ENCODE measurements at places on chromosomes 7 and 10. TPM values are rescaled to one million over a fixed set of nuclear protein-coding genes. Genes with fewer than 3 reads are reported as not detected.

Gene TLL2
- 1.3 TPM for total RNA-seq

Gene ZNF804B
- not detected for total RNA-seq

Gene HMX2
- total RNA-seq: 0.21 TPM

Gene TMEM176B
- 0.54 TPM for total RNA-seq

Gene CCDC7
- total RNA-seq: 4.1 TPM

Gene VGF
- total RNA-seq: 1.6 TPM

Gene LIPJ
- 0.06 TPM for total RNA-seq

Gene UNCX
- not detected for total RNA-seq

Gene PODXL
- total RNA-seq: 38.4 TPM

Gene CPED1
- total RNA-seq: not detected

Gene RSU1
- 9.6 TPM for total RNA-seq

Gene LAMB1
- total RNA-seq: 87.7 TPM

Gene SPDYE2
- not detected for total RNA-seq

- DNase-seq: no peak
These were observed 3.1 kb downstream of the CPED1 start for GRCh38 chr7:120991581-120991980.

GRCh38 chr7:73515178-73515577 is 6.9 kb downstream of the BAZ1B start:
- DNase-seq: no peak

DNA sequence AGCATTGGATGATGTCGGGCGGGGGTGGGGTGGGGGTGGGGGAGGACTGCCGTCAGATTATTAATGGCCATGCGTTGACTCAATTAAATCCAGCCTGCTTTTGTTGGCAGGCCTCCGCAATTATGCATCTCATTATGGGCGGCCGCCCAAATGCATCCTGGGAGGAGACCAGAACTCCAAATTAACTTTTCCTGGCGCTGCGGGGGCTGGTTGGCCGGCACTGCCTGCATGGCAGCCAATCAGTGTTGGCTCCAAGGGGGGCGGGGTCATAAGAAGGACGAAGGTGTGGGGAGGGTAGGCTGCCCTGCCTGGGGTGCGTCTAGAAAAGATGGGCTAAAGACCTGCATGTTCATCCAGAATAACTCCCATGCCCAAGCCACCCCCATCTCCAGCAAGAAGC is 83.9 kb upstream of the PAX2 start:
- DNase-seq: no peak

- no peak for DNase-seq
These were observed 114.5 kb downstream of the HTR7 start for GRCh38 chr10:90743291-90743690.

DNA sequence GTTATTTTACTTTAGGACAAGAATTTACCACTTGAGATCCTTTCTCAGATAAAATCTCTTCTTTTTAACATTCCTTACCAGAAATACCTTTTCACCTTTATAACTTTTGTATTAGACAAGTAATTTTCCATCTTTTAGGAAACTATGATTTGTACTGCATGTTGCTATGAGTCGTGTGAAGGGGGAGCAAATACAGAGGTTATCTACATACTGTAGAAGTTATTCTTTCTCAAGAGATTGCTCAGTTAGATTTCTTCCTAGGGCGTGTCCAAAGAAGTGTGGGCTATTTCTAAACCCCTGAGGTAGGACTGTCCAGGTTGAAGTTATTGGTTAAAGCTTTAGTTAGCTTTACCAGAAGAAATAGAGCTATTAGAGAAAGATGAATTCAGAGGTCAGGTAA is 30.2 kb upstream of the ARHGAP12 start:
- DNase-seq: no peak

DNA sequence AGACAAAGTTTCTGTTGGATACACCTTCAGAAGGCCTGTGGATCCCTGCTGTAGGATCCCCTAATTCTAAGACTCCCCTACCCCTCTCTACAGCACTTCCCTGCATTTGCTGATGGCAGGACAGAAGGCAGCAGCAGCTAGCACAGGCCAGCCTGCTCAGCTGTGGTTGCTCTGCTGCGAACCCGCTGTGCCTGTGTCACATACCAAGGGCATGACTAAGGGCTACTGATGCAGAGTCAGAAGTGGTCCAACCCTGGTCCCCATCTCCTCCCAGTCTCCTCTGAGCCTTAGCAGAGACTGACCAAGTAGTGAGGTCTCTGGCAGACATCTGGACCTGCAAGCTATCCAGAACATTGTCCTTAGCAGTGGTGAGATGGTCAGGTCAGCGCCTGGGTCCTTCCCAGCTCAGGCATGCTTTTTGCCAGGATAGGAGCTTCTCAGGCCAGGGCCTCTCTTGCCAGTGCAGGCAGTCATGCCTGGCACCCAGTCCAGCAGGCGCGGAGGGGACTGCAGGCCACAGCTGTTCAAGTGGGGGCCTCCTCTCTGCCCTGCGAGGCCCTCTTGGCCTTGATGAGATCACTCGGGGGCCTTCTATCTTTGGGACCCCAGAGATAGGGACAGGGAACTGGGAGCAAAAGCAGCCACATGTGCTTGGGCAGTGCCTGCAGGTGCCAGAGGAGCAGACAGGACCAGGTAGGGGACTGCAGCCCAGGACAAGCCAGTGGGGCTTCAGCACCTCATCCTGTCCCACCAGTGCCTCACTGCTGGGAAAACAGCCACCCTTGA is 146.4 kb downstream of the ZNF248 start:
- no peak for DNase-seq

DNA sequence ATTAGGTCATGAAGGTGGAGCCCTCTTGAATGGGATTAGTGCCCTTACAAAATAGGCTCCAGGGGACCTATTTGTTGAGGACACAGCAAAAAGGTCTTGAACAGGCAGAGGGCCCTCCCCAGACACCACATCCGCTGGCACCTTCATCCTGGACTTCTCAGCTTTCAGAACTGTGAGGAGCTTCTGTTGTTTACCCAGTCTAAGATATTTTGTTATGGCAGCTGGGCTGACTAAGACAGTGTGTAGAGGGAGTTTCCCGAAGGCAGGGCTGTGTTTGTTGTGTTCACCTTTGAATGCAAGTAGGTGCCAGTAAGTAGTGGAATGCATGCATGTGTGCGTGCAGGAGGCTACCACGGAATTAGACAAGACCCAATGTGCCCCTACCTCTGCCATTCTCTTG is 106.7 kb downstream of the PTPRE start:
- no peak for DNase-seq

- no peak for DNase-seq
These were observed 2.2 kb downstream of the GIMAP4 start for GRCh38 chr7:150569245-150569955.

- no peak for DNase-seq
These were observed 27.7 kb downstream of the KLRG2 start for GRCh38 chr7:139455789-139456188.

DNA sequence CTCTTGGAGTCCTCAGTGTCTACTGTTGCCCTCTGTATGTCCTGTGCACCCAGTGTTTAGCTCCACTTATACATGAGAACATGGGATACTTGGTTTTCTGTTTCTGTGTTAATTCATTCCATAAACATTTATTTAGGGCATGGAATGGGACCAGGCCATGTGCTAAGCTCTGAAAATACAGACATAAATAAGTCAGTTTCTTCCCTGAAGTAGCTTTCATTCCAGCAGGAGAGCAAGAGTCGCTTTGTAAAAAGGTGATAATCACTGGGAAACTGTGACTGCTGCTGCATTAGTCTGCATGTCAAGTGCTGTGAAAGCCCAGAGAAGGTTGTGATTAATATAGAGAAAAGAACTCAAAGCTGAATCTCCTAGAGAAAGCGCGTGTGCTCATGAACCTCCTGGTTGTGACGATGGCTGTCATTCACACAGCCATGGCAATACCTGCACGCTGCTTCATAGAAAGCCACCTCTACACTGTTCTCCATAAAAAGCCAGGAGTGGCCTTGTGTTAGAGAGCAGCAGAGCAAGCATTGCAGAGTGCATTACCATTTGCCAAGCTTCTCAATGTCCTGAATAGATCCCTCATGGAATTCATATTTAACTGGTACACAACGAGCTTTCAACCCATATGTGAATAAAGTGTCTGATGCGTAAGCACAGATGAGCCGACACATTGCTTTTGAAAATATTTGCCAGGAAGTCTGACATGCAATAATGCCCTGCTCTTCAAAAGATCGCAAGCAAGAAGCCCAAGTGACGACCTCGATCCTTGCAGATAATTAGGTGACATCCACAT is 30.6 kb upstream of the PITRM1 start:
- no peak for DNase-seq

DNA sequence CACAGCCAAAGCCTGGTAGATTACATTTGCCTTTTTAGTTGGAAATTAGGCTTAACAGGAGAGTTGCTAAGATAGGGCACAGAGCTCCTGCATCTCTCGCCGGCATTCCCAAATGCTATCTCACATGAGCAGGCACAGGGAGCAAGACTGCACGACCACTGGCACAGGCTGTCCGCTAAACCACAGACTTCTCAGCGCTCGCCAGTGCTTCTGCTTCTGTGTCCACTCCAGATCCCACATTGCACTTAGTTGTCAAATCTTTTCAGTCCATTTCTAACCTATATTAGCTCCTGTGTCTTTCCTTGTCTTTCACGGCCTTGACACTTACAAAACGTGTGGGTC is 138.9 kb downstream of the EGFR start:
- no peak for DNase-seq

DNA sequence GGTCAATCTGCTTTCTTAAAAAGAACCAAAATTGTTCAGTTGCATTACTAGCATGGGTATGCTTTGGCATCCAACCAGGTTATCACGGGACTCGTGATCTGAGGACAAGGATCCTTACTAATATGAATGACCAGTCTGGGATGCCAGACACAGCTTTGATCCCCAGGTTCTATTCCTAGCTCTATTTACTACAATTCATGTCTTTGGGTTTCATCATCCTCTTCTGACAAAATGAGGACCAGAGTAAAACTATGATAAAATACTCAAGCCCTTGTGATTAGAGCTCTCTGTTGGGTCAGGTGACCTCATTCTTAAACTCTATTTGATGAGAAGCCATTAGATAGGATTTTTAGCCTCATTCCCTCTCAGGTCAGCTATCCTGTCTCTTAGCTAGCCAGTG is 119.8 kb downstream of the SLC25A13 start:
- no peak for DNase-seq

DNA sequence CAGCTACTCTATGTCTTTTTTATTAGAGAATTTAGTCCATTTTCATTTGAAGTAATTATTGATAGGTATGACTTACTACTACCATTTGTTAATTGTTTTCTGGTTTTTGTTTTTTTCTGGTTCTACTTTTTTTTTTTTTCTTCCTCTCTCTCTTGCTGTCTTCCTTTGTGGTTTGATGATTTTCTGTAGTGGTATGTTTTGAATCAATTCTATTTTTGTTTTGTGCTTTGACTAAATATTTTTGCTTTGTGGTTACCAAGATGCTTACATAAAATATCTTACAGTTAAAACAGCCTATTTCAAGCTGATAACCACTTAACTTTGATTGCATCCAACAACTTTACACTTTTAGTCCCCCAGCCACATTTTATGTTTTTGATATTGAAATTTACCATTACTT is 3.3 kb upstream of the OR2F2 start:
- DNase-seq: no peak

DNA sequence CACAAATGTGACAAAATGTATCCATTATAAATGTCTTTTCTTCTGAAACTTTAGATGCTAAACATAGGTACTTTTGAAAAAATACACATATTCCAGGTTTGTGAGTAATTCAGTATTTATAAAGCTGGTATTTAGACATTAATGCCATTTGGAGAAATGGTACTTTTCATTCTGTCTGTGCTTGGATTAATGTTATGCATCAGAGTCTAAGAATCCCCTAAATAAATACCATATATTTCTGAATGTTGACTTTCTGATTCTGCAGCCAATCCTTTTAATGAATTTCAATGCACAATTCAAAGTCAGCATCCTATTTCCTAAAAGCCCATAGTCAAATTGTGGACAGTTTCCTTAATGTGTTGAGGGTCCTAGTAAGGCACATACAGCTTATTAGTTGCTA is 145.0 kb downstream of the DKK1 start:
- no peak for DNase-seq

DNA sequence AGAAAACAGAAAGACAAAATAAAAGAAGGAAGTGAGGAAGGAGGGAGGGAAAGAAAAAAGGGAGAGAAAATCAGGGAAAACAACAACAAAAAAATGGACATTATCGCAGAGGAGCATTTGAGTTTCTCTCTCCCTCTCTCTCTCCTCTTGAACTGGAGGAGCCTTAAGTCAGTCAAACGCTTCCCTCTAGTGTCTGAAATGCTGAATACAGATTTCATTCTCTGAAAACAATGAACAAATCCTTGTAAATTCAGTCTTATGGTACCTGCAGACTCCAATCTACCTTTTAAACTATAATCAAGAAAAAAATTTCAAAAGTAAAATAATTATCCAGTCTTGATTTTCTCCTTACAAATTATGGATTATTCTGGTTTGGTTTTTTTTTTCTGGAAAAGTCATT is 89.2 kb upstream of the PFKP start:
- peak; percentile 74 for DNase-seq

DNA sequence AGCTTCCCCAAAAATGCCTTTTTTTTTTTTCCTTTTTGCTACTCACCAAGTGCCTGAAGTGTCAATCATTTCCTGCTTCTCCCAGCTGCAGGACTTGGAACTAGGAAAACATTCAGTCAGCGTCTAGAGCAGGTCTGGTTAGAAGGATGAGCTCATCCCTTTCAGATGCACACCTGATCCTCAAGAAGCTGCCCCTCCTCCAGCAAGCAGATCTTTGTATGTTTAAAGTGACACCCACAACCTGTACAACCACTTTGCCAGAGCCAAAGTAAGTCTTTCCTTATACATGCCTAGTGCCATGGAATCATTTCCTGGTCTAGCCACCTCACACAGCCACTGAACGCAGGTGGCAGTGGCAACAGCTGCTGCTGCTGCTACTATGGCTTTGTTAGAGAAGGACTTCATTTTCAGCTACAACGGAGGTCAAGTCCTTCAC is 10.4 kb upstream of the USP54 start:
- DNase-seq: no peak

DNA sequence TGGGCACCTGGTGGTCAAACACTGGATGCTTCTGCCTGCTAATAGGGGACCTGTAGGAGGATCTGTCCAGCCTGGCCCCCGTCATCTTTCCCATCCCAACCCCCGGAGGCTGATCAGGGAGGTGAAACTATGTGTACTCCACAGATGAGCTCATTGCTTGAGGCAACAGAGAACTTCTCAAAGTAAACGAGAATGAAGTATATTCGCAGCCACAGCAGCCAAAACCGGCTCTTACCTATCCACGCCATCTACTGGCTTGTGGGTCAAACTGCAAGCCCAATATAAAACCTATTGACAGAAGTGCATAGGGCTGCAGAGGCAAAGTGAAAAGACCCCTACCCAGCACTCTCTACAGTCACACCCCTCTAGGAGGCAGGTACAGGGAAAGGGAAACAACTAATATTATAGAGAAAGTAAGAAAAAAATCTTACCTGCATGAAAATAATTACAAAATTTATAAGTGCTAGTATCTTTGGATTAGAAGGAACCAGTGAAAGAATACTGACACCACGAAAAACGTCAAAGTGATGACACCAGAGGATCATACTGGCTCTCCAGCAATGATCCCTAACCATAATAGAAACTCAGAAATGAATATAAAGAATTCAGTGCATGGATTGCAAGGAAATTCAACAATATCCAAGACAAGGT is 973.5 kb downstream of the ANKRD7 start:
- DNase-seq: peak; percentile 83

GRCh38 chr7:4762121-4763055 is 13.0 kb upstream of the AP5Z1 start:
- no peak for DNase-seq

All from neural progenitor cell (in vitro differentiated cells).